ENCODE measurements at places on chromosomes 12 and 14.

GRCh38 chr14:105937253-105938054, 411.1 kb downstream of the TMEM121 start:
- DNase-seq: no peak

GRCh38 chr12:114479831-114480230, 73.9 kb upstream of the TBX5 start:
- no peak for DNase-seq

- no peak for DNase-seq
Measured at GRCh38 chr12:124305136-124305535, 10.2 kb downstream of the RFLNA start.

- DNase-seq: peak; percentile 7
Measured at GRCh38 chr12:16880864-16881285, 274.9 kb upstream of the LMO3 start.

GRCh38 chr12:105436636-105437035, 106.1 kb downstream of the C12orf75 start:
- no peak for DNase-seq

- DNase-seq: no peak
Measured at GRCh38 chr12:16454481-16454880, 107.0 kb downstream of the MGST1 start.

DNA sequence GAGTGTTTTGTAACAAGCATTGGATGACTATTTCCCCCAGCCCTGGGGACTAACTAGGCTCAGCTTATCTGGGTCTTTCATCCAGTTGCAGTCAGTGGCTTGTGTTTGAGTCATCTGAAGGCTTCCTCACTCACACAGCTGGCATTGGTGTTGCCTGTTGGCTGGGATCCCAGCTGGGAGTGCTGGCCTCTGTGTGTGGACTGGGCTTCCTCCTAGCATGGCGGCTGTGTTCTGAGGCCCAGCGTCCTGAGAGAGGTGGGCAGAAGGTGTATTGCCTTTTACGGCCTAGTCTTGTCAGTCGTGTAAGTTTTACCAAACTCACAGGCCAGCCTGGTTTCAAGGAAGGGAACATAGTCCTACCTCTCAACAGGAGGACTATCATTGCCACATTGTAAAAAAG, 28.3 kb upstream of the PPP2R5C start:
- no peak for DNase-seq

DNA sequence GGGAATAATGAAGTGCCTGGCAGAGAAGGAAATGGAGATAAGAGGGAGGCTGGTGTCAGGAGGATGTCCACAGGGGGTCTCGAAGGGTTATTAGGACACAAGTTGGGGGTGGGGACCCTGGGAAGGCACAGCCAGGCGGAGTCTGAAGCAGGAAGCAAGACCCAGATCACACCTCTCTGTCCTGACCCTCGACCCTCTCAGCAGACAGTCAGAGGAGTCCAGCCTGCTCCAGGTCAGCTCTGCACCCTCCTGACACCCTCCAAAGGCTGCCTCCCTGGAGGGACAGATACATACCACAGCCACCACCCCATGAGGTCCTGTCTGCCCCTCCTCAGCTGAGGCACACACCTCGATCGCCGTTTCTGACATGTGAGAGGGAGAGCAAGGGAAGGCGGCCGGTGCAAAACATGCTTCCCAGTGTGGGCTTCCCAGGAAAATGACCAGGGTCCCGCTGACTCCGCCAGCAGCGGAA, 9.0 kb downstream of the BCL11B start:
- DNase-seq: no peak

- DNase-seq: no peak
Measured at GRCh38 chr14:72700338-72701236, 193.3 kb downstream of the DPF3 start.

- no peak for DNase-seq
Measured at GRCh38 chr12:54773593-54773992, 80.7 kb upstream of the MUCL1 start.

DNA sequence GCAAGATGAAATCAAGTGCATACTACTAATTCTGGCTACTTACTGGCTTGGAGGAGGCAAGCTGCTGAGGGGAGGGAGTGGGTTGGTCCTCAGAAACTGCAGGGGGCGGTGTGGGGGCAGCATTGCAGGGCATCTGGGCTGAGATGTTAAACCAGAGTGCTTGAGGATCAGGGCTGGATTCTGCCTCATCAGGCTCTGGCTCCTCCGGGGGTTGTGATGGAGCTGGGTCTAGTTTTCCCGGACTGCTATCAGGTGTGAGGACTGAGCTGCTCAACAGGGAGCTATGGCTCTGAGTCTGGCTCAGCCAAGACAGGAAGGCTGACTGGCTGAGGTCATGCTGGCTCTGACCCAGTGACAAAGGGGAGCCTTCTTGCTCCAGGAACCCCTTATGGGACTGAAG, 28.6 kb downstream of the BAZ2A start:
- no peak for DNase-seq

GRCh38 chr12:81874586-81874985, 115.4 kb upstream of the PPFIA2 start:
- DNase-seq: no peak

- DNase-seq: no peak
Measured at GRCh38 chr14:78022059-78022458, 148.1 kb upstream of the NRXN3 start.

GRCh38 chr14:89514601-89515000, 97.6 kb upstream of the FOXN3 start:
- DNase-seq: no peak

DNA sequence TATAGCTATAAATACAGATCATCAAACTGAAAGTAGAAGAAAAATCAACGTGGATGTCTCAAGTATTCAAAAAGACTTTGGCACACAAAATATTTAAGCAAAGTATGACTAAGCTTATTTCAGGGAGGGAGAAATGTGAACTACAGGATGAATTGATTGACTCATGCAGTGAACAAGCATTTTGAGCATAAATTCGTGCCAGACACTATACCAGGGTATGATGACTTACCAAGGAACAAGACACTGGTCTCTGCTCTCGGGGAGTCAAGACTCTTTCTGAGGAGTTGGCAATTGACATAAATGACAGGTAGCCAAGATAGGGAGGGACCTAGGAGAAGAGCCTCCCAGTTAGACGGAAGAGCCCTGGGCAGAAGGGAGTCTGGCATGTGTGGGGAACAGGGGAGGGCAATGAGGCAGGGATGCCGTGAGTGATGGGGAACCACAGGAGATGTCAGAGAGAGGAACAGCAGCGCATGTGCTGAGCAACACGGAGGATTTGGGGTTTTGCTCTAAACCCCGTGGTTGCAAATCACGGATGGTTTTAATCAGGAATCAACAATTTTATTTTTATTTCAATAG, 115.2 kb downstream of the TMEM132D start:
- DNase-seq: no peak

DNA sequence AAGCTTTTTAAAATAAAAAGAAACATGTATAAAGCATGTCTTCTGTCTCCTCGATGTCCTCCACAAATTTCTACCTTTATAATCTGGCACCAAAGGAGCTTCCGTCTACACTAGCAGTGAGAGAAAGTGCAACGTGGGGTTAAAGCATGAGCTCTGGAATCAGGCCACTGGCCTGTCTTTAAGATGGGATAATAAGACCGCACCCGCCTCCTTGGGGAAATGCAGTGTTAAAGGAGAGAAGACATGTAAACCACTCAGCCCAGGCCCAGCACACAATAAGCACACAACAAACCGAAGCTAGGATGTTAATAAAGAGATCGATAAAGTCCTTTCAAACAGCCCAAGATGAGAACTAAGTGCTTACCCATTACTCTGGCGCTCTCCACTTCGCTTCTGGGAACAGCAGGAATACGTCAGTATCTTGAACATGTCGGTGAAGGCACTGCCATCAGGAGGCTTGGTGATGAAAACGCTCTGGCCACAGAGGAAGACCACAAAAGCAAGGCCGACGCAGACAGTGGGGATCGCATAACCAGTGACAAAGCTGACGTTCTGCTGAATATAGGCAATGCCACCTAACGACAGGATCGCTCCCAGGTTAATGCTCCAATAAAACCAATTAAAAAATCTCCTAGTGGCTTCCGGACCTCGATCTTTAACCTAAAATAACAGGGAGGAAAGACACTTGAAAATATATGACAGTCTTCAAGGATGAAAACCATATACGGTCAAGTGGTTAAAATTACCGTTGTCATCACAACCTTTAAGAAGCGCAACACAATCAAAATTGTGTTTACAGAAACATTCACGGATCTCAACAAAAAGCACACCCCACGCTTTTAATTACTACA, 9.1 kb downstream of the SLC15A4 start:
- no peak for DNase-seq

DNA sequence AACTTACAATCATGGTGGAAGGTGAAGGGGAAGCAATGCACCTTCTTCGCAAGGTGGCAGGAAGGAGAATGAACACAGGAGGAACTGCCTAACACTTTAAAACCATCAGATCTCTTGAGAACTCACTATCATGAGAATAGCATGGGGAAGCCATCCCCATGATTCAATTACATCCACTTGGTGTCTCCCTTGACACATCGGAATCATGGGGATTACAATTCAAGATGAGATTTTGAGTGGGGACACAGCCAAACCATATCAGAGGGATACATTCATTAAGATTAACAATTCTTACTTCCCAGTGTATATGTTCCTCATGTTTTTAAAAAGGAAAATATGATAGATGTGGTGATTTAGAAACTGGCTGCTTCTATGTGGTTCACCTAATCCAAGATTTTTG, 117.9 kb downstream of the PDE3A start:
- DNase-seq: no peak

- peak; percentile 11 for DNase-seq
Measured at GRCh38 chr14:71931492-71932228, 569 bp upstream of the RGS6 start.

GRCh38 chr14:35934499-35934898, 108.4 kb downstream of the BRMS1L start:
- DNase-seq: no peak

- no peak for DNase-seq
Measured at GRCh38 chr14:51400139-51400538, 160.1 kb downstream of the TMX1 start.

DNA sequence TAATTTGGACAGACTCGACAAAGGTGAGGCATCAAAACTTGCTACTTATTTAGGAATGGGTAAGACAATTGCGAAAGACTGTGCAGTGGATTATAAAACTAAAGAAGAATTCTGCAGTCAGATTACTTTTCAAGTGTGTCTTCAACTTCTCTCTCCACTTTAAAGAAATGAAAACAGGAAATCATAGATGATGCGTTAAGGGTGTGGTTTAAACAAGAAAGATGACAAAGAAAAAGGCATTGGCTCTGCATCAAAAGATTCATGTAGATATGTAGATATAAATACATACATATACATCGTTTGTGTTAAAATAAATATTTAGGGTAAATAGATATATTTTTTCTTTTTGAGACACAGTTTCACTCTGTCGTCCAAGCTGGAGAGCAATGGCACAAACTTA, 74.6 kb upstream of the PARP11 start:
- no peak for DNase-seq

GRCh38 chr12:4089121-4089606, 184.4 kb upstream of the CCND2 start:
- no peak for DNase-seq

DNA sequence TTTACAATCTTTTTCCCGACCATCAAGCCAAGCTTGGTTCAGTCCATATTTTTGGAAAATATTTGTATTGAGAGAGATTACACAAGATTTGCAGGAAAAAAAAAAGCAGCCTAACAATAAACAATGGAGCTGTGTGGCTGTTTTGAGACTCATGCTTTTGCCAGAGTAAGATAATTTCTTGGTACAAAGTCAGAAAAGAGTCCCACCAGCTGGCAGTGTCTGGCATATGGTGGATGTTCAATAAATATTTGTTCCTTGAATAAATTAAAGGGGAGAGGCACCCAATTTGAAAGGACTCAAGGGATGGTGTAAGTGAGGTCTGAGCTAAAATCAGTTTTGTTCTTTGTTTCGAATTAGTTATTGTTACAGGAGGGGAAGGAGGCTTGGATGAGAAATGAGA, 78.1 kb upstream of the RPH3A start:
- no peak for DNase-seq

- no peak for DNase-seq
Measured at GRCh38 chr12:25084816-25085215, 110.1 kb downstream of the DNAI7 start.

GRCh38 chr12:69046920-69047319, 113.9 kb upstream of the CPM start:
- DNase-seq: no peak

GRCh38 chr12:107035733-107036132, 48.8 kb upstream of the MTERF2 start:
- no peak for DNase-seq

- DNase-seq: no peak
Measured at GRCh38 chr14:64733321-64733720, 29.1 kb downstream of the PLEKHG3 start.

DNA sequence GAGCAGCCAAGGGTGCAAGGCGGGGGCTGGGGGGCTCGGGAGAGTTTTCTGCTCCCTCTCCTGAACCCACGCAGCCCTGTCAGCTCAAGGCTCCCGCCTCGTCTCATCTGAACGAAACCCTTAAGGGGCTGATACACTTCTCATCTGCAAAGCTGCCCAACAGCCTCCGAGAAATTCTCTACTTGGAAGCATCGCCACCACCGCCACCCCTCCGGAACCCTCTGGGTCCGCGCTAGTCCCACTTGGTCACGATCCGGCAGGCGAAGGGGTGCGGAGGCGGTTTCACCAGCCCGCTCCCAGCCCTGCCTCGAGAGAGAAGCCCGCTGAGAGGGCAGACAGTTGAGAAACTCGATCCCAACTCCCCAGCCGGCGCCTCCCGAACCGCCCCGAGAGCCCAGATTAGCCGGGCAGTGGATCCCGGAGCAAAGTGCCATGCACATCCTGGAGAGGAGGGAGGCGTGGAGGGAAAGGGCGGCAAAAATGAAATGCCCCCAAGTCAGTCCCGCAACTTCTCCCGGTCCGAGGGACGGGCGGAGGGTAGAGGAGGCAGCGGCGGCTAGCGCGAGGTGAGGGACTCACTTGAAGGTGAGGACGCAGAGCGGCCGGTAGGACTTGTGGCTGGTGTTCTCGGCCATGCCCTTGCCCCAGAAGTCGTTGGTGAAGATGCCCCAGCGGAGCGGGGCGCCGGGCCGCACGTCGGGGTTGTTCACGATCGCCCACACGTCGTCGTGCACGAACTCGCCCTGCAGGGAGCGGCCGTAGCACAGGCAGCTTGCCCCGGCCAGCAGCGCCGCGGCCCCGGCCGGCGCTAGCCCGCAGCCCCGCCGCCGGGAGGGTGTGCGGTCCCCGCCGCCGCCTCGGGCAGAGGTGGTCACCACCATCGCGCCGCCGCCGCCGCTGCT, 620 bp downstream of the TMTC1 start:
- DNase-seq: peak; percentile 56

DNA sequence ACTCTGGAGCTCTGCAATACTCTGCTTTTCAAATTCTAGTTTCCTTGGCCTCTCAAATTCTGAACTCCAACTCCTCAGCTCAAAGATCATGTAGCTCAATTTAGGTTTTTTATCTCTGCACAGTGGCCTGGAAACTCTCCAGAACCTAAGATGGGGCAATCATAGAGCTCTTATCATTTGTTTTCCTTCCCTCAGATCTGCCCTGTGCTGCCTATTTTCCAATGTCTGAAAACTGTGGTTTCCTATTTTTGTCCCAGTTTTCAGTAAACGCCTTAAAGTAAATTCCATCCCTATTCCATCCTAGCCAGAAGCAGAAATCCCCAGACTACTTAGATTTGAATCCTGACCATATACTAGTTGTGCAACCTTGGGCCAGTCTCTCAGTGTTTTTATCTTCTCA, 73.2 kb downstream of the CEP83 start:
- DNase-seq: no peak
